ENCODE measurements at places on chromosomes 12 and 14.

GRCh38 chr14:66421990-66422946 is 63.9 kb upstream of the CCDC196 start:
- no peak for DNase-seq

DNA sequence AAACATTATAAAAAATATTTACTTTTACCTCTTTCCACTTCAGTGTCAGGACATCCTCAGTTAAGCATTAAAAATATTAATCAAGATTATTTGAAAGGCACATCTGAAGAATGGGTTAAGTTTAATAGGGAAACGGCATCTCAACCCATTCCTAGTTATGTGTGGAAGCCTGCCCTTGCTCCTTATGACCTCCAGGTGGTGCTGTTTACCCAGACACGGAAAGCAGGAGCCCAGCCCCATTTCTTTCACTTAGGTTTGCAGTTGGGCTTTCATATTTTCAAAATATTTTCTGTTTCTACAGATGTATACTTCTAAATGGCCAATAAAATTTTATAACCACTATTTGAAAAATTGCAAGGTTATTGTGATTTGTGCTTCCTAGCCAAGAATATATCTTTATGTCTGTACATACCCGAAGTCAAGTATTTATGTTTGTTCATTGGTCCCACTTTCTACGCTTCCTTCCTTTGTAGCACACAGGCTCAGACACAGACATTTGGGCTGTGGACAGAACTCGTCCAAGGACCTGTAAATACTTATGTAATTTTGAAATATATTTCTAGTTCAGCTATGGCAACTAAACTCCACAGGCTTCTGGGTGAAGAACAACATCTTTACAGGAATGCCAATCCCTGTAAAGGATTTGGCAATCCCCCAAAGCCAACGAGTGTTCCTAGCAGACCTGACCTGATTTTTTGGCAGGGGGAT is 247.1 kb downstream of the AKAP6 start:
- DNase-seq = peak; percentile 32

DNA sequence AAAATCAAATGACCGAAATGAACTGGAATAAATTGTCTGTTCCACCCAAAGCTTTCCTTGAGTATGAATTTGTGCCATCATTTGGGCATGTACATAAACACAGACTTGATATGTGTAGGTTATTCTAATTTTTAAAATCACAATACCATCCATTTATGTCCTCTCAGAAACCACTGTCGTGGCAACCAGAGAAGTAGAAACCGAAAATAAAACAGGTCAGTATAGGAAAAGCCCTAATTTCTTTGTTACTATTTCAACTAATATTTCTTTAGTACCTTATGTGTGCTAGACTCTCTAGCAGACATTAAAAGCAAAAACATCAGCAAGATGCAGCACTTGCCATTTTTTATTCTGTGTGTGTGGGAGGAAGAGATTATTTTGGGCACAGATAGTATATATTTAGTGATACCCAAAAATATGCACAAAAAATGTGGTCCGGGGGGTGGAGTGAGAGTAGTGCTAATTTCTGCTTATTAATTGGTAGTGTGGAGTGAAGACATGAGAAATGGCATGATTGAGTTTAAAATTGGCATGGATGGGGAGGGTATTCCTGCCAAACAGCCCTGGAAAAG is 130.8 kb upstream of the CNTN1 start:
- DNase-seq = no peak

DNA sequence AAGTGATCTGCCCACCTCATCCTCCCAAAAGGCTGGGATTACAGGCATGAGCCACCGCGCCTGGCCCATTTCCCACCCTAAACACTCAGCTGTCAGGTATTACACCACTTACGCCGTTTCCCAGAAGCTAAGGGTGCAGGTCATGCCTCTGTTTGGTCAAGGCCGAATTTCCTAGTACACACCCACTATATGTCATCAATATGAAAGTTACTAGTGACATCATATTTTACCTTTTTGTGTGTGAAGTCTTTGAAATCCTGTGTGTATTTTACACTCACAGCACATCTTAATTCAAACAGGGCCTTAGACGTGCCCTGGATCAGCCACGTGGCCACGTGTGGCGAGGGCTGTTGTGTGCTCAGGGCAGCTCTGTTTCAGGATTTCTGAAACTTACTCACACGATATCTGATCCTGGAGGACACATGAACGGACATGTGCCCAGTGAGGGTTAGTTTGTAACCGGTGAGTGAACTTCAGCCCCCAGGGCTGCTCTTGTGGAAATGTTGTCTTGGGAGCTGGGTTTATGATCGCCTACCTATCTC is 51.8 kb downstream of the GLT1D1 start:
- DNase-seq = no peak

GRCh38 chr14:94355191-94355794 is 32.2 kb upstream of the SERPINA6 start:
- DNase-seq = peak; percentile 67

DNA sequence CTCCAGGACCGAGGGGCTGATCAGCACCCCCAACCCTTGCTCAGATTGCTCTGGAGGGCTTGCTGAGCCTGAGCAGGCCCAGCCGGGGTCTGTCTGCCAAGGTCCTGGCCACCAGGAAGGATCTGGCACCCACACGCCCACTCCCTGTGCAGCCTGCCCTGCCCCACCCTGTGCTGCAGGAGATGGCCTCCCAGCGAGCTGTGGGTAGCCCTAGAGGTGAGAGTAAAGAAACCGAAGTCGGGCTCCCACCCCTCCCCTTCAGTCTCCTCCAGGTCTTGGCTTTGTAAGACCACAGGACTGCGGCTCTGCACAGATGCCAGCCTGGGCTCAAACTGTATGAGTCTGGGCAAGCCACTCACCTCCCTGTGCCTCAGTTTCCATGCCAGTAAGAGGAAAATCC is 307.8 kb downstream of the BCL11B start:
- DNase-seq = peak; percentile 37
